Activated CD4-positive, alpha-beta T cell treated with anti-CD3 and anti-CD28 coated beads, Interleukin-2, amount 10 ng/mL, durations not matched to agents 24 days and 14 days (primary cell): ENCODE measurements at places on chromosomes 1 and 21. TPM values are rescaled to one million over a fixed set of nuclear protein-coding genes. Genes with fewer than 3 reads are reported as not detected.
A peak's percentile ranks its signal among the peaks of the same experiment; 100 is the strongest.

The BNIPL gene
- total RNA-seq: 0.85 and 1.8 TPM in 2 replicates

DNA sequence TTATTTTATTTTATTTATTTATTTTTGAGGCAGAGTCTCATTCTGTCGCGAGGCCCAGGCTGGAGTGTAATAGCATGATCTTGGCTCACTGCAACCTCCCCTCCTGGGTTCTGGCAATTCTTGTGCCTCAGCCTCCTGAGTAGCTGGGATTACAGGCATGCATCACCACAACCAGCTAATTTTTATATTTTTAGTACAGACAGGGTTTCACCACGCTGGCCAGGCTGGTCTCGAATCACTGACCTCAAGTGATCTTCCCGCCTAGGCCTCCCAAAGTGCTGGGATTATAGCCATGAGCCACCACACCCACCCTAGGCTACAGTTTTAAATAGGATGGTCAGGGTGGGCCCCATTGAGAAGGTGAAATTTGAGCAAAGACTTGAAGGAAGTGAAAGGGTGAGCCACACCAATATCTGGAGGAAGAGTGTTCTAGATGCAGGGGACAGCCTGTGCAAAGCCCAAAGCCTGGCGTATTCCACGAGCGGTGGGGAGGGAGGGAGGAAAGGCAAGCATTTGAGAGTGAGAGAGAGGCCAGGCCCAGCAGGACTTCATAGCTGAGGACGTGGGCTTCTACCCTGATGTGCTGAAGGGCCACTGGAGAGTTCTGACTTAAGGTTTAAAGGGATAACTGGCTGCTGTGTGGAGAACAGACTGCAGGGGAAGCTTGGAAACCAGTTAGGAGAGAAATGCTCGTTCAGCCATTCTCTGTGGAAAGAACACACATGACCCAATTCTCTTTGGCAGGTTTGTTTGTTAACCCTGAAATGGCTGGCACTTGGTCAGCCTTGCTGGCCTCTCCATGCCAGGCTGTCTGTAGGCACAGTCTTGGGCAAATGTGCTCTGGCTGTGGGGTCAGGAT lies 62.6 kb upstream of the FAM20B start:
- no peak for DNase-seq

DNA sequence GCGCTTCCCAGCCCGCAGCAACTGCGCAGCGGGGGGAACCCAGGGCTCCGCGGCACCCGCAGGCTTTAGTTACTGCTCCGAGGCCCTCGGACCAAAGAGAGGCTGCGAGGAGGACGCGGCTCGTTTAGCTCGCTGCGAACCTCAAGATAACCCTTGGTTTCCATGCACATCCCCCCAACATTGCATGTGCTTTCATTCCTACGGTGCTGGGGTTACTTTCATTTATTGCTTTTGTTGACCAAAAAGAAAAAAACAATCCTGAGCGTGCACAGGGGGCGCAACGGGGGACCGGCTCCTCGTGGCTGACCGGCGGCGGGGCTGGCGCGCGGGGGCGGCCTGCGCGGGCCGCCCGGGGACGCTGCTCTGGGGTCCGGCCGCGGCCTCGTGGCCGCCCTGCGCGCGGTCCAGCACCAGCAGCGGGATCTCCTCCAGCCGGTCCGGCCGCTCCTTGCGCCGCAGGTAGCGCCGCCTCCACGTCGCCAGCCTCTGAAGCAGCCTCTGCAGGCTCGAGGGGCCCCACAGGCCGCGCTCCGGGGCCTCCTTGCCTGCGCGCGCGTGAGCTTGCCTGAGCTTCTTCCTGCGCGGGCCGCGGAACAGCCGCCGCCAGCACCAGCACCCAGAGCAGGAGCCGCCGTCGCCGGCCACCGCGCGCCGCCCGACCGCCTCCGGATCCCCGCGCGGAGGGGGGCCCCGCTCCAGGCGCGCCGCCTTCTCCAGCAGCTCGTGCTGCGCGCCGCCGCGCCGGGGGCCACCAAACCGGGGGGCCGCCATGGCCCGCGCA lies 77.4 kb downstream of the DESI2 start:
- DNase-seq: peak; percentile 80

- peak; percentile 47 for DNase-seq
Measured at GRCh38 chr21:8990326-8991087, 1530.9 kb upstream of the TPTE start.

DNA sequence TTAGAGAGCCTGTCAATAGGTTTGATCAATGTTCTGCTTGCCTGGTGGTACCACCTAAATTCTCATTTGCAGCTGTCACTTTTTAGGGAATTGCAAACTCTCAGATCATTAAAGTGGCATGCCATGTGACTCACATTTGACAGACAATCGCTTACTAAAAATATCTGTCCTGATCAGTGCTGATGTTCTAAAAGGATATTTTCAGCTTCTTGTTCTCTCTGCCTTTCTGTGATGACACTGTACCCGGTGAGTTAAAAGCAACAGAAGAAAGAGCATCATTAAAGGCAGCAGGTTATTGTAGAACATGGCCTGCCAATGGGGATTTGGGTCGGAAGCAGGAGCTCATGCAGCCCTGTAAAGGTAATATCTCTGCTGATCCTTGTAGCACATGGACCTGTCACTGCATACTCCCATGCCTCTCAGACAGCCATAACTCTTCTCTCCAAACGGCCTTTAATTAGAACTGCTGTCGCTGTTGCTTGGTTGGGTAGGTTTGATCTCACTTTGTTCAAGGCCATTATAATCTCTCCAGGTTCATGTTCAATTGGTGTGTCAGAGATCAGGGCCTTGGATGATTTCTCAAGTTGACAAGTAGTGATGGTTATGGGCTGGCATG lies 441.3 kb upstream of the DEPDC1 start:
- no peak for DNase-seq

- peak; percentile 79 for DNase-seq
Measured at GRCh38 chr1:27527890-27528817, 38.2 kb upstream of the WASF2 start.

GRCh38 chr1:235450433-235450832 lies 53.8 kb downstream of the B3GALNT2 start:
- no peak for DNase-seq

DNA sequence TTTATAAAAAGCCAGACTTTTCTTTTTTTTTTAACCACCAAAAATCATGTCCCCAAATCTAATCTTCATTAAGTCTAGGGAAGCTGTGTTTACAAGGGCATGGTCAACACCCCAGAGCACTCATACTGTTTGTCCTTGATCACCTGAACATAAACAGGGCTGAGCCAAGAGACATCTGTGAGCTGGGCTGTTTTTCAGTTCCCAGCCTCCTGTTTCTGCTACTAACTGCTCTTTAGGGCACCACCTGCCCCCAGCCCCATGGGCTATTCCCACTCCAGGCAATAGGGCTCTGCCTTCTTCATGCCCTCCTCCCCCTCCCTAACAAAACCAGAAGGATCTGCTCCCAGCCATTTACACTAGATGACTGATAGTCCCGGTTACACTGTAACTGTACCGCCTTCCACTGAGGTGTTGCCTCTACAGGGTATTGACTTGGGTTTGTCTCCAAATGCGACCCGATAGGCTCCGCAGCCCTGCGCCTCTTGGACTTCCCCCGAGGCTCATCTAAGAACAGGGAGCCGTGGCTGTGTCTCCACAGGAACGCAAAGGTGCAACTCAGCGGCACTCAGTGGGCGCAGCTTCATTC lies 11.7 kb upstream of the SLC26A9 start:
- DNase-seq: no peak

DNA sequence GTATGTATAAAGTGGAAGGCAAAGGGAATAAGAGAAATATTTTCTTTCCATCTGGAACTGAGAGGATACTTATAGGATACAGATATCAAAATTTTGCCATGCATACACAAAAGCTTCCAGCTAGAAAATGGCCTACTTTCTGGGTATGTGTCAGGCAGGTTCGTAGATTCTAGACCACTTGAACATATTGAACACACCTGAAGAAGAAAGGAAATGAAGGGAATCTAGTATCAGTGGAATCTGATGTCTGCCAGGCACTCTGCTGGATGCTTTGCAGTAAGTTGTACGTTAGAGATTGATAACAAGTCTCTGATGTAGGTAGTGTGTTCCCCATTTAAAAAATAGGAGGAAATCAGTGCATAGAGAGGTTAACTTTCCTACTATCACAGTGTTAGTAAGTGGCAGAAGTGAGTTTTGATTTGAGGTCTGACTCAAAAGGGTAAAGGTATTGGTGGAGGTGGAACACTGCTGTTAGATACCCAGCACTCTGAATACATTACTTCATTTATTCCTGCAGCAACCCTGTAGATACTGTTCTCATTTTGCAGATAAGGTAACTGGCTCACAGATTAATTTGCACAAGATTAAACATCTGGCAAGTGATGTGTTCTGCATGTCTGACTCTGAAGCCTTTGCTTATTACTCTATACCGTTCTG lies 3.0 kb downstream of the CAMSAP2 start:
- no peak for DNase-seq
